Activated CD4-positive, alpha-beta T cell treated with anti-CD3 and anti-CD28 coated beads, Interleukin-2, amount 10 ng/mL, durations not matched to agents 7 days and 5 days (primary cell): ENCODE measurements at places on chromosomes 6 and 20.

DNA sequence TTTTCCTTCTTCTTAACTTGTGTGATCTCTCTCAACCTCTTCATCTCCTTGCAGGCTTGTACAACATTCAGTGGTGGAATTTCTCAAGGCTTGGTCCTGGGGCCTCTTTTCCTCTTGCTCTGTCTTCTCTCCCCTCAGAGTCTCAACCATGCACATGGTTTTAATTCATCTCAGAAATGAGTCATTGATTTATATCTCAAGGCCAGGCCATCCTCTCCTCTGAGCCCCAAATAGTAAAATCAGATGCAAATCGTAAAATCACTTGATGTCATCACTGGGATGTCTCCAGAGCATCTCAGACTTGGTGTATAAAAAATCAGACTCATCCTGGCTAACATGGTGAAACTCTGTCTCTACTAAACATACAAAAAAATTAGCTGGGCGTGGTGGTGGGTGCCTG is 85.0 kb downstream of the FNDC1 start:
- DNase-seq = no peak

- no peak for DNase-seq
Measured at GRCh38 chr6:15184441-15184861, 61.4 kb upstream of the JARID2 start.

- no peak for DNase-seq
Measured at GRCh38 chr6:116449565-116449964, 11.6 kb upstream of the CALHM6 start.

GRCh38 chr20:44336086-44336485 is 757 bp upstream of the R3HDML start:
- no peak for DNase-seq

DNA sequence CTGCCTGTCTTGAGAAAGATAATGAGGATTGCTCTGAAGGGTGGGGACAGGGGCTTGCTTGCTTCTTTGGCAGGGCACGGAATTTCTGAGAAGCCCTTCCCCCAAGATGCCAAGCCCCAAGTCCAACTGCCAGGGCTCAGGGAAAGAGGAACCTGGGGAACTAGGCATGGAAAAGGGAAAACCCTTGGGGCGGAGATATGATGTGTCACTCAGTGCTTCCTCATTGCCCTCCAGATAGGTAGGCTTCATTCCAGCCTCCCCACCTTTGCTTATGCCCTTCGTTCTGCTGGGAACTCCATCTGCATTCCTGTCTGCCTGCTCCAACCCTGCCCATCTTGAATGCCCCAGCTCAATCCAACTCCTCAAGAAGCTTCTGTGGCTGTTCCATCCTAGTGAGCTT is 61.2 kb downstream of the VEGFA start:
- no peak for DNase-seq

GRCh38 chr6:154165478-154165877 is 126.4 kb downstream of the OPRM1 start:
- DNase-seq = no peak

GRCh38 chr6:33513213-33513612 is 58.8 kb downstream of the ZBTB9 start:
- no peak for DNase-seq

DNA sequence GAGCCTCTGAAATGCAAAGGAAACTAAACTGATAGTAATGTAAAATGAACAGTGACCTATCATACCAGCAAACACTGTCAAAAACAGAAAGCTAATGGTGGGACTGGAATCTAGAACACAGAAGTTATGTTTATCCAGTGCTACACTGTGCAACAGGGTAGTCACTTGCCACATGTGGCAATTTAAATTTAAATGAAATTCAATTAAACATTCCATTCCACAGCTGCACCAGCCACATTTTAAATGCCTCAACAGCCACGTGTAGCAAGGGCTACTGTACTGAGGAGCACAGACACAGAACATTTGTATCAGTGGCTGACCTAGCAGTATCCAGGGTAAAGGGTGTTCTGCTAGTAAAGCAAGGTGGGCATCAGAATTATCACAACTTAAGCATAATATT is 5.6 kb upstream of the POLR1H start:
- no peak for DNase-seq

DNA sequence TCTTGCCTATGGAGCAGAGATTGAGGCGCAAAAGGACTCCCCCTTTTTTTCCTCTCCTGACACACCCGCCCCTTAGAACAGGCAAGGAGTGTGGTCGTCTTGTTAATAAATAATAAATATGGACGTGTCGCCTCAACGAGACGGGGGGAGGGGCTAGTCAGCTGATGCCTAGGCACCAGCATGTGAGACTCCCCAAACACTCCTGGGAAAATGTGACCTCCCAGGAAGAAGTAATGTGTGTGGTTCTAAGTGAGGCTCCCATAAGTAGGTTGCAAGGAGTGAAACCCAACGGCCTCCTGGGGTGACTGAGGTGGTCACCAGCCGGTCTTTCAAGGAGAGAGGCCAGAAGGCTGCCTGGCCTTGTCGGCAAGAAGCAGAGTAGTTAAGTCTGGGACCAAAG is 1.1 kb upstream of the FAXC start:
- no peak for DNase-seq

GRCh38 chr6:148520109-148520841 is 177.6 kb downstream of the SASH1 start:
- no peak for DNase-seq

- DNase-seq = no peak
Measured at GRCh38 chr20:32201296-32201976, 6.1 kb downstream of the PLAGL2 start.

DNA sequence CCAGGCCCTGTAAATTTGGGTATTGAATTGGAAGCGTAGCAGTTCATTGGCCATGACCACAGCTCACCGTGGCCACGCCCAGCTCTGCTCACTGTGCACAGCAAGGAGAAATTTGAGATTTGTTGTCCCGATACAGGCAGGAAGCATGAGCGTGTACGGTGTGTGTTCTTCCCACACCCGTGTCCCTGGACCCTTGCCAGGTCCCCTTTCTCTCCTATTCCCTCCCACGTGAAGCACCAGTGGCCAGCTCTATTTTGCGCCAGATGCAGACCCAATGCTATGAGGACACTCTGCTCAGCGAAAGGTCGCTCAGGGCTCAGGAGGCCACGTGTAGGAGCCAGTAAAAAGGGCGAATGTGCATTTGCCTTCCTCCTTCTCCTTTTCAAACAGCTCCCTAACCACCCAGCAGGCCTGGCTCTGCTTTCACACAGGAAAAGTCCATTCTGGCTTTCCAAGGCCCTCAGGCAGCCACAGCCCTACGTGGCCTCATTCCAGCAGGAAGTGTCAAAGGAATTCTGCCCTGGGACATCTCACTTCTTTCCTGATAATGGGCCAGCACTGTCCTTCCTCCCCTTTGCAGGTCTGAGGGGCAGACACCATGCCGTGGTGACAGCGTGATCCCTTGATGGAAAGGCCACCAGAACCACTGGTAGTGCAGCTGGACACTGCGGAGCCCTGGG is 499.2 kb upstream of the CDH4 start:
- no peak for DNase-seq

- DNase-seq = no peak
Measured at GRCh38 chr6:13131935-13132661, 196.2 kb downstream of the TBC1D7 start.

- DNase-seq = no peak
Measured at GRCh38 chr6:108250240-108250866, 10.5 kb downstream of the SNX3 start.

GRCh38 chr6:42454428-42454791 is 2.7 kb upstream of the TRERF1 start:
- no peak for DNase-seq

GRCh38 chr6:3455569-3456394 is 1.1 kb downstream of the SLC22A23 start:
- DNase-seq = no peak

DNA sequence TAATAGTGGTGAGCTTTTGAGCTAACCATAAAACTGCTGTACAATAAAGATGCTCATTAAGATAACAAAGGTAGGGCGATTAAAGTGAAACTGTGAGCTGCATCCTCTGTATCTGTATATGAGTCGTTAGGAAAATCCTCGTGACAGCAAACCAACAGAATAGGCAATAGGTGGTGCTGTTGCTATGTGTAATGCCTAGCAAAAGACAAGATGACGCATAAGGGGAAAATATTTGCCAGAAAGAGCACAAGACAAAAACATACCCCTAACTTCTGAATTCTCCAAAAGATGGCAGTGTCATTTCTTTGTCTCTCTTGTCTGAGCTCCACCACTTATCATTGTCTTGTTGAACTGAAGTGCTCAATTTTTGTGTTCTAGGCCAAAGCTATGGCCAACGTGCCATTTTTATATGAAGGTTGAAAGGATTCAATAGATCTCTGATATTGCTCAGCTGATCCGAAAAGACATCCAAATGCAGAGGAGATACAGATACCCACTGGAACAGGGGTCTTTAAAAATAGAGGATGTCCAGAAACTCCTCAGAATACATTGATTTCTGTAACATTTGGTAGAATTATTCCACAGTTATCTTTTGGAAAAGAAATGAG is 56.3 kb upstream of the ANKEF1 start:
- peak; percentile 63 for DNase-seq

DNA sequence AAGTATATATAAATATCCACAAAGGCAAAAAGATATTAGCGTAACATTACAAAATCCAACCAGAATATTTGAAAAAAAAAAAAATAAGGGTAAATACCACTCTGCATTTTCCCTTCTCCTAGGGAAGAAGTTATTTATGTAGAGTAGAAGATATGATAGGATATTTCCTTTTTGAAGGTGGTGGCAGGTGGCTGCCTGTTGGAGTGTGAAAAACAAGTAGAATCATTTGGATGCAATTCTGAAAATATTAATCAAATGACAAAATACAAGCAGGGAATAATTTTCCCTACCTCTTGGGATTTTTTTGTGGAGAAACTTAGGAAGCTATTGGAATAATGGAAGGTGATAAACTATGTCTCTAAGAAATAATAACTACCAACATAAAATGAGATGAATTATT is 62.5 kb upstream of the OGFRL1 start:
- DNase-seq = no peak

DNA sequence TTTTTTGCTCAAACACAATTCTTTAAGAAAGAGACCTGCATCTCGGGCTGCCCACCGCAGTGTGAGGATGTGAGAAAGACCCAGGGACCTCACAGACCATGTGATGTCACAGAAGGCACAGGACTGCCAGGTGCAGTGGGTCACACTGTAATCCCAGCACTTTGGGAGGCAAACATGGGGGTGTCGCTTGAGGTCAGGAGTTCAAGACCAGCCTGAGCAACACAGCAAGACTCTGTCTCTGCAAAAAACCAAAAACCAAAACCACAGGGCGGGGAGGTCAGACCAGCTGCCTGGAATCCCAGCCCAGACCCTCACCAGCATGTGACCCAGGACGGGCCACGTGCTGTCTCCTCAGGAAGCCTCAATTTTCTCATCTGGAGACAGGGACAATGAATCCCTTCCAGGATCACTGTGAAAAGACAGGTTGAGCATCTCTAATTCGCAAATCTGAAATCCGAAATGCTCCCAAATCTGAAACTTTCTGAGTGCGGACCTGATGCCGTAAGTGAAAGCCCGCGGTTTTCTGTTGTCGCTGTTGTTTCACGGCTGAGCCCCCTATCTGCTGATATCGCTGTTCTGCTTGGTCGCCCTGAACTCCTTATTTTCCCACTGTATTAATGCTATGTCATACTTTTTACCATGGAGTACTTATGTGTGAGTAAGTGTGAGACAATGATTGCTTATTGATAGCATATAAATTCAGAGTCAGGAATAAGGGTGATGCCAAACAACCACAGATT is 159.5 kb upstream of the PTPN1 start:
- DNase-seq = no peak

DNA sequence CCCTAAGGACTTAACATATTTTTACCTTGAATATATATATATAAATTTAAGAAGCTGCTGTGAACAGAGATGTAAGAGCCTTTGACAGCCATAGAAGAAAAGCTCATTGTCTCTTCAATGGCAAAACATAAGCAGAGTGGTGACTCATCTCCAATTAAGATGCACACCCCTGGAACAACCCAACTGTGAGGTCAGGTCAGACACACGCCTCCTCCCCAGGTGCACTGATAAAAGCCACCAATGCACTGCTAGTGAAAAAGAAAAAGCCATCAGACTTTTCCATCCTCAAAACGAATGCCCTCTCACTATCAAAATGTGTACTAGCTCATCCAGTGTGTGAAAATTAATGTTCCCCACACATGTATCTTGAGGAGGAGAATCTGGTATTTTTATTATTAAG is 100.1 kb downstream of the SMLR1 start:
- DNase-seq = no peak

- peak; percentile 33 for DNase-seq
Measured at GRCh38 chr20:32470025-32470861, 112.1 kb downstream of the ASXL1 start.

DNA sequence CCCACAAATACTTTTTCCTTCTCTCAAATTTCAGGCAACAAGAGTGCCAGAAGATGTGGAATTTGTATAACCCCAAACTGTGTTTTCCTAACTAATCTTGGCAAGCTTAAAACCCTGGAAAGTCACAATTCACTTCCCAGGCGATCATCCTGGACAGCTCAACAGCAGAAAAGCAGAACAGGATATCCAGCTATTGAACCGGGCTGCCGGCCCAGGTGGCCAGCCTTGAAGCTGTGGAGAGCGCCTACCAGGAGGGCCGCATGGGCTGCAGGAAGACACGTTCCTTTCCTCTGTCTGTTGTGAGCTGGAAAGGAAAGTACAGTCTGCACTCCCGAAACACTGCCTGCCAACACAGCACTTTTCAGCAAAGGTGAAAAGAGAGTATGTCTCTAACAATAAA is 719.7 kb upstream of the MARCKS start:
- no peak for DNase-seq

- no peak for DNase-seq
Measured at GRCh38 chr20:17444091-17444490, 87.1 kb downstream of the BFSP1 start.

- DNase-seq = no peak
Measured at GRCh38 chr6:161903584-161904212, 629.8 kb upstream of the AGPAT4 start.

DNA sequence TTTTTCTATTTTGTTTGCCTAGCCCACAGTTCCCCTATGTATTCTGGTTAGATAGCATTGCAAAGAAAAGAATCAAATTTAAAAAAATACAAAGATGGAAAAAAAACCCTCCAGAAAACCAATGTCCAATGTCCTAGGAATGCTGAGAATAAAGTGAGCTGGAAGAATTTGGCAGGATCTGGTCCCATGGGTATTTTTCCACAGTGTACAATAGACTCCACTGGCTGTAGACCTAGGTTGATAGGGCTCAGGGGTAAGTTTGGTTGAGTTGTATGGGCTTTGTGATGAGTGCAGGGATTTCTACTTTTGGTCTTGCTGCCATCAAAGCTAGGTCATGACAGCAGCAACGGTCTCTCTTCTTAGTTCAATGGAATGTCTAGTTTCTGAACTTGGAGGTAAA is 41.5 kb downstream of the SLC22A2 start:
- no peak for DNase-seq

- DNase-seq = no peak
Measured at GRCh38 chr6:88163616-88164015, 2.5 kb downstream of the CNR1 start.

- no peak for DNase-seq
Measured at GRCh38 chr20:57777911-57778310, 68.1 kb upstream of the PMEPA1 start.
